Stimulated activated naive CD8-positive, alpha-beta T cell treated with anti-CD3 and anti-CD28 coated beads, Interleukin-15, Interleukin-2, amounts not matched to agents 100 U/mL and 50 U/mL, for 24 hours (primary cell): ENCODE measurements at places on chromosomes 11 and 22.

GRCh38 chr22:34687116-34687515 is 378.8 kb upstream of the ISX start:
- DNase-seq: no peak

GRCh38 chr11:128522943-128523518 is 64.3 kb downstream of the ETS1 start:
- DNase-seq: peak; percentile 69

DNA sequence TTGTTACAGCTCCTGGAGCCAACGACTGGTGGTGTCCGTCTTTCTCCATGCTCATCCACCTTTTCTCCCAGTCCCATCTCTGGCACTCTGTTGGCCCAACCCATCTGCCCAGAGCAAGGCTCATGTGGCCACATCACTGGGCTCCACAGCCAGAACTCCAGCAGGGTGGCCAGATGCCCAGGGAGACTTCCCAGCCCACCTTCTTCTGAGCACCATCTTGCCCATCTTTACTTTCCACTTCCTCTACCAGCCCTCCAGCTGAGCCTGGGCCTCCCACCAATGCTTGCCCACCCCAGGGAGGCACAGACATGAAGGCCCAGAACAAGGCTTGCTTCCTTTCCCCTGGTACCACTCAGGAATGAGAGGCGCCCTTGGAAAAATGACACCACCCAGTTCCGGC is 116.8 kb downstream of the BUD13 start:
- no peak for DNase-seq

DNA sequence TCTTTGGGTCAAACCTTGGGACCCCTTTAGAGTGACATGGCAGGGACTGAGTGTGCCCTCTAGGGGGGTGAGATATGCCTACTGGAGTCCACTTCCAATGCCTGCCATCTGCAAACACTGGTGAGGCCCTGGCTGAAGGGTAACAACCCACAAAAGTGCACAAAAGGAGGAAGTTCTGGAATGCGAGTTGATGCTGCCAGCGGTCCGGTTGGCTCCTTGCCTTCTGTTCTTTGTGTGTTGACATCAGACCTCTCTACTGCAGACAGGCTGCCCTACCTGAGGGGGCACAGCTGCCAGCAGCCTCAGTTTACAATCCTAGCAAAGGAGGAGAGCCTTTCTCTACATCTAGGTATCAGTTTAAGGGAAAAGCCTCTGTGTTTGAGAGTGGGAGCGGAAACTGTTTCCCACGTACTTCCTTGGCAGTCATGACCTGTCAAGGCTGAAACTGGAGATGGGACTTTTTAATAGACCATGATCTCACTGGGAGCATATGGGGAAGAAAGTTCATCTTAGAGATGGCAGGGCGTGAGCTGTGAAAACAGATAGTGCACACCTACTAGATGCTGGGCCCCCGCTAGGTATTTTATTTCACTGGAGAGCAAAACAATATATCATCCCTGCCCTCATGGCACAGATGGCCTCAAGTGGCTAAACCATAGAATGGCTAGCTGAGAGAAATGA is 27.2 kb downstream of the BMAL1 start:
- DNase-seq: no peak

DNA sequence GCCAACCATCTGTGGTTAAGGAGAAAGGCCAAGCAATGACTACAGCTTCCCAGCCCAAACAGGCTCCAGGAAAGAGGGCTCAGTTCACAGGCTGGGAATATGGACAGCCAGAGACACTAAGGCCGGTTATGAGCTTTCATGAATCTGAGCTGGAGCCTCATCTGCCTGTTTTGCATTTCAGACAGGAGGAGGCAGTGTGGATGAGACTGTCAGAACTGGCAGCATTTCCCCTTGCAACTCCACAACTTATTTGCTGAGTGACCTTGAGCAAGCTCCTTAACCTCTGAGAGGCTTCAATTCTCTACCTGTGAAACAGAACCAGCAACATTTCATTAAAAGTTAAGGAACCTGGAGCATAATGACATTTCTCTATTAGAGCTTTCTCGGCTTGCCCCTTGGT is 264.0 kb downstream of the ETS1 start:
- no peak for DNase-seq

DNA sequence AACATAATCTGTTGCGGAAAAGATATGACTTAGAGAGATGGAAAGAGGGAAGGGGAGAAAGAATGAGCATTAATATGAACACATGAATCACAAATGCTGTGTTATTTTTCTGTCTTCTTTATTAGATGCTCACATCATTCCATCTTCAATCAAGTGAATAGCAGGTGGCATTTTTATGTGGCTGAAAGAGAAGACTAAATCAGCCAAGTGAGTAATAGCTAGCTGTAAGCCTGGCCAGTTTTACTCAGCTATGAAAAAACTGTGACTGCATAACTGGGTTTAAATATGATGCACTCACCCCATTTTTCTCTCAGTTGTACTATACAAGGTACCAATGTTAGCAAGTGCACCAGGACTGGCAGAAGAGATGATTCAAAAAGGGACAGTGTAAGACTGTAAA is 571.1 kb downstream of the JRKL start:
- DNase-seq: no peak

DNA sequence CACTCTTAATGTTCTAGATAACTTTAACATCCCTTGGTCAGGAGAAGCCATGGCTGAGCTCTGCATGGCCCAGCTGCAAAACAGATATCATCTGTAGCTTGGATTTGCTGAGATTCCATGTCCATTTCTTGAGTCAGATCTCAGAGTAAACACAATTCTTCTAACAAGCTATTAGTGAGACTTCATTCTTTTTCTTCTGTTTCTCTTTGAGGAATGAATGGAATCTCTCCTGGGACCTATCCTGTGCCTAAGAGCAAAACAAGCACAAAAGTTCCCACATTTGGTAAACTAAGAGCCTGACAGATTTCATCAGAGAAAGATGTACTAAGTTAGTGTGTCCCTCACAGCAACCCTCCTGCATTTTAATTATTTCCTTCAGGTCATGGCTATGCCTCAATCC is 142.8 kb downstream of the MAML2 start:
- DNase-seq: no peak

GRCh38 chr11:102824556-102824955 is 18.9 kb downstream of the MMP3 start:
- DNase-seq: no peak

- no peak for DNase-seq
Observed at GRCh38 chr11:35850191-35850590, 93.7 kb upstream of the LDLRAD3 start.

DNA sequence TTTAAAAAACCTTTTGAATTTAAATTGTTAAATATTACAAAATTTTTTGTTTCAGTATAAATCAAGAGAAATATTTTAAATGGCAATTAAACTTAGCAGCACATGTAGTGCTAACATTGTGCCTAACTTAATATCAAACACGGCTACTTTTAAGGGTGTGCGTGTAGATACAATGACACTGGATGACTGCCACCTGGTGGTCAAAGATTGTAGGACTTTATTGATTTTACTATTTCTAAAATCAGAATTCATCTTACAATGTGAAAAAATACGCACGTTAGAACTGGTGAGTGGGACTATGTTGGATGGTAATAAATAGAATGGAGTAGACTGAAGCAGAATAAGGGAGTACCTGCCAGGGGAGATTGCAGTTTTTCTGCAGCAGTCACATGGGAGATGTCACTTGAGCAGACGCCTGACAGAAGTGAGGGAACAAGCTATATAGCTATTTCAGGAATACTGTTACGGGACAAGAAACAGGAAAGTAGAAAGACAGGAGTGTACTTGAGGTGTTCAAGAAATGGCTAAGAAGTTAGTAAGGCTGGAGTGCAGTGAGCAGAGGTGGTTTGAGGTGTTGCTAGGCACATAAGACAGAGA is 52.9 kb downstream of the UVRAG start:
- DNase-seq: peak; percentile 45

GRCh38 chr11:67265633-67266448 is 432 bp upstream of the GRK2 start:
- DNase-seq: peak; percentile 89

- DNase-seq: no peak
Observed at GRCh38 chr11:6631361-6631890, 12.2 kb upstream of the TPP1 start.

GRCh38 chr11:65431451-65432099 is 9.0 kb downstream of the NEAT1 start:
- no peak for DNase-seq

- DNase-seq: no peak
Observed at GRCh38 chr22:35398591-35398973, 1.4 kb upstream of the MCM5 start.

DNA sequence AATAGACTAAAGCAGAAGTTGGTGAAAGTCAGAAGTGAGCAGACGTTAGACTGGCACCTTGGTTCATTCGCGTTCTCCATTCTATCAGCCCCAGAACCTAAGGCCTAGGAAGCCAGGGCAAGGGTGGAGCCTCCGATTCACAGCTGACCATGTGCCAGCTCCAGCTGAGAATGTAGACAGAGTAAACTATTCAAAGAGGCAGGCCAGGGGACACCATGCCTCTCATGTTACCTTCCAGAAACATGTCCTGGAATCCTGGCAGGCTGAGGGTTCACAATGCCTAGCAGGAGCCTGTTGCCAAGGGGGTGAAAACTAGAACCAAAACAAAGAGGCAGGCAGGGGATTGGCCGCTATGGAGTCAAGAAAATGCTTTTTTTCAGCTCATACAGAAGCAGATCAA is 224.4 kb upstream of the POU2AF2 start:
- DNase-seq: no peak

DNA sequence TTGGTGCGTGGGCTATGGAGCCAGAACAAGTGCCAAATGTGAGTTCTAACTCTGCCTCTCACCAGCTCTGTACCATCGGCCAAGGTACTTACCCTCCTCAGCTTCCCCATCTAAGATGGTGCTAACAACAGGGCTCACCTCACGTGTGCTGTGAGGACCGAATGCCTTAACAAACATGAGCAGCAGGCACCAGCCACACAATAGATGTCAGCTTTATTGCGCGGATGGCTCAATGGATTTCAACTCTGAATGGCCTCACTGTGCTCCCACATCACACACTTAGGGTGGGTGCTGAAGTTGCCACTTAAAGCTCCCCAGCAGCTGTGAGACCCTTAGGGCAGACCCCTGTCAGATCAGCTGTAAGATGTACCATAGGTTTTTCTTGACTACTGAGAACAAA is 24.1 kb downstream of the RELT start:
- DNase-seq: no peak

- DNase-seq: no peak
Observed at GRCh38 chr22:27207907-27208306, 550.5 kb downstream of the MIAT start.

GRCh38 chr11:22516111-22516510 is 109.5 kb downstream of the FANCF start:
- no peak for DNase-seq

- DNase-seq: no peak
Observed at GRCh38 chr11:76604081-76604625, 66.4 kb downstream of the LRRC32 start.

GRCh38 chr11:96196181-96196662 is 146.8 kb downstream of the MAML2 start:
- DNase-seq: no peak

DNA sequence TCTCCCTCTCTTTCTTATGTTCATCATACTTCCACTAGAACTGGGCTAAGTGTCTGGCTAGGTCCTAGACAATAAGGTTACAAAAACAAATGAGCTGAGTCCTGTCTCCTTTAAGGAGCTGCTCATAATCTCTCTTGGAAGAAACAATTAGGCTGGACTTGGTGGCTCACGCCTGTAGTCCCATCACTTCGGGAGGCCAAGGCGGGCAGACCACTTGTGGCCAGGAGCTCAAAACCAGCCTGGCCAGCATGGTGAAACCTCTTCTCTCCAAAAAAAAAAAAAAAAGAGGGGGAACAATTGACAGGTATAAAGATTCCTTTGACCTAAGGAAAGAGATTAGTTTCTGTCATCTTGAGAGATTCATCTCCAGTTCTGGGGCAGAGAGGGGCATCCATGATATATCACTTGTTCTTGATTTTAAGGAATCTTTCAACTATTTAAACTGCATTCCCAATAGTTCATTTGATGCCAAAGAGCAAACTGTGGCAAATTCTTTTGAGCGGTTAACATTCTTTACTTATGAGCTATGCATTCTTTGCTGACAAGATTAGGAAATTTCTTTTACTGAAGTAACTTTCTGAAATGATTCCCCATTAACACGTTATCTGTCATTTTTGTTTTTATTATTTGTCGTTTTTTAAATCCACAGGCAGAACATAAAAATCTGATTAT is 125.5 kb downstream of the C11orf87 start:
- no peak for DNase-seq

DNA sequence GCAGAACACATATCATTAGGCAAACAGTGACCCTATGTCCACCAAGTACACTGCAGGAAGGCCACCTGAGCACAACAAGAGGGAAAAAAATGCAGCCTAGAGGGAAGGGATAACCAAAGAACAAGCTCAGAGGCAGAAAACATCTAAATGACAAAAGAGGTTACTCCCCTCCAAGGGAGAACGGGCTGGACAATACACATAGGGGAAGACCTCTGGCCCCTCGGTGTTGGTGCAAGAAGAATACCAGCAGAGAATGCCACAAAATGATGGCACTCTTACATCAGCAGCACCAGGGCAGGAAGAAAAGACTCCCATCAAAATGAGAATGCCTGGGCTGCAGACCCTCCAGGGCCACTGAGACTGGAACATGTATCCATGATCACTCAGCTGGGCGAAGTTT is 66.6 kb upstream of the OPCML start:
- DNase-seq: no peak

- peak; percentile 36 for DNase-seq
Observed at GRCh38 chr11:60767388-60767811, 10.7 kb downstream of the MS4A15 start.
